ENCODE measurements at places on chromosomes 4 and X.
A peak's percentile ranks its signal among the peaks of the same experiment; 100 is the strongest.

DNA sequence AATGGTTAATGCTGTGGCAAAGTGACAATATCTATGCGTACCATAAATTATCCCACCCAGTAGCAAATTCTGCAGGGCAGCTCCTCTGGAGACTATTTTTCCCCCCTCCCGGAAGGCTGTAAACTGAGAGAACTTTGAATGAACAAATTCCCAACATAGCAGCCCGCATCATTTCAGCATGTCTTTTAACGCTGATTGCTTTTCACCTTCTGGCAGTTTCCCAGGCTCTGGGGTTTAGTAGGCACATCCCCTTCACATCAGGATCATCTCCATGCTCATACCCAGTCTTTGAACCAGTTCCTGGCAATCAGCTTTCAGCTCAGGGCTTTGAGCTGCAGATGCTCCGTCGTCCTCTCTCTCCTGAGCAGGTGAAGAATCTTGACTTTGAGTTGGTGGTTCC lies 26.6 kb upstream of the WDR1 start:
- DNase-seq = no peak

DNA sequence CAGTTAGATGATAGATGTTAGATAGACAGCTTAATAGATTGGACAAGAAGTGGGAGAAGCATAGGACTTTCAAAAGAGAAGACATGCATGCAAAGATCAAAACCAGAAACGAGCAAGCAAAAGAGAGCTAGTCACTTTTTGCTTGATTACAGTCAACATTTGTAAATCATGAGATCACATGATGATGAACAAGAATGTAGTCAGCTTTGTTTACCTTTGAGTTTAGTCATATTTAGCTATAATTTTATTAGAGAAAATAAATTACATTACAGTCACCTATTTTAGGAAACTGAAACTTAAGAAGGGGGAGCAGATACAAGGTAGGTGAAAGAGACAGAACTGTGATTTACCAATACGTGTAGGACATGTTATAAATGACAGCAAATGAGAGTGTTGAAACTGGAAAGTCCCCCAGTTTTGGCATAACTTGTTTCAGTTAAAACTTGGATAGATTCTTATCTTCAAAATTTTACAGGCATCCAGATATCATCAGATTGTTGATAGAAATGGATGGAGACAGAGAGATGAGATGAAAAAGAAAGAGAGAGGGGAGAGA lies 1083.1 kb upstream of the PCDH10 start:
- peak; percentile 55 for DNase-seq

- no peak for DNase-seq
These were observed 2.3 kb downstream of the LAGE3 start for GRCh38 chrX:154476821-154477220.

GRCh38 chrX:40326186-40326965 lies 228.6 kb upstream of the BCOR start:
- DNase-seq = no peak

- no peak for DNase-seq
These were observed 183.8 kb upstream of the NUDT10 start for GRCh38 chrX:51148848-51149247.

GRCh38 chr4:171814545-171814944 lies 1.3 kb downstream of the GALNTL6 start:
- DNase-seq = no peak

DNA sequence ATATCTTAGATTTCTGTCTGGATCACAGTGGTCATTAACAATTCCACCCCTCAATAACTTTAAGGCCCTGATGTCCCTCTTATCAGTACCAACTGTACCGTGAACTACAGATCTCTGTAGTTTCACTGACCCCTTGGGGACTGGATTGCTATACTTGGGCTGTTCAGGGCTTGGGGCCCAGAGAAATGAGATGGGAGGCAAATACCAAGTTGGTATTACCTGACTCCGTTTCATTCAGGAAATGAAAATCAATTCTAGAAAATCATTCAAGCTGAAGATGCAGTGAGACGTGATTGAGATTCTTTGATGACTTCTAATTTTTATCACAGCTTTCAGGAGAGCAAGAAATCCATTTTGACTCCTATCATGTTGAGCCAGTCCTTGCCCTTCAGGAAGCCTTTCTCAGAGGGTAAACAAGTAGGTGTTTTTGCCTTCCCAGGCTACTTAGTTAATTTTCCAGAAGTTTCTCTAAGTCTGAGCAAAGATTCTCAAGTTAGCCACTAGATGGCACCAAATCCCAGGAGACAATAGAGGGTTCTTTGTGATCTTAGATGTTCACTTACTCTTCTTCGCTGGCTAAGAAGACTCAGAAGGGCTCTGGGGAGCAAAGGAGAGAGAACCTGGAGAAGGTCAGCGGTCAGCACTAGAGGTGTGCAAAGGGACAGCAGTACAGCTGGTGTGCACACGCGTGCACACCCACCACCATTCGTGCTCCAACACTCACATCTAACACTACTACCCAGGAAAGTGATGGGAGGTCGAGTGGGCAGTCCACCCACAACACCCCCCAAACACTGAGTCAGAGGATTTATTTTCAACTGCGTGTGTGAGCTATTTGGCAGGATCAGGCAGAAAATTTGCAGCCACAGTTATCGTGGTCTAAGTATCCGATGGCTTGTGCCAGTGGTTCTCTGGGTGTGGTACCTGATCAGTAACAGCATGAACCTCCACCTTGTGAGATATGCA lies 7.4 kb downstream of the HNRNPH2 start:
- DNase-seq = peak; percentile 63

- no peak for DNase-seq
These were observed 19.5 kb upstream of the WDFY3 start for GRCh38 chr4:84985952-84986351.

DNA sequence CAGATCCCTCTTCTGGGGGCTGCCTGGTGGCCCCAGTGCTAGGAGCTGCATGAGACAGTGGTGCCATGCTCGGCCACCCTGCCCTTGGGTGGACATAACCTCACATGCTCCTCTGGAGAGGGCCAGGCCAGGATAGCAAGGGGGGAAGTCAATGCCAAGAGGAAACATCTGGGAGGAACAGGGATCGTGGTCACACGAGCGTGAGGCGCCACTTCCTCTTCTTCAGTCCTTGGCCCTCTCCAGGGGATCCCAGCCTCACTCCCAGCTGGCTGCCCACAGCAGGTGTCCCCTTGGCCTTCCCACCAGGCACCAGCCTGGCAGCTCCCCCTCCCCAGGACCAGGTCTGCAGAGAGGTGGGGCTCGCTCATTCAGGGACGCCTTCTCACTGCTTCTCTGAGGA lies 28.6 kb downstream of the TBC1D14 start:
- DNase-seq = no peak

GRCh38 chr4:140903522-140904475 lies 147.6 kb upstream of the TBC1D9 start:
- no peak for DNase-seq

GRCh38 chrX:2500091-2500802 lies 529 bp downstream of the DHRSX start:
- peak; percentile 79 for DNase-seq

GRCh38 chrX:4197971-4198370 lies 484.5 kb upstream of the PRKX start:
- DNase-seq = no peak

DNA sequence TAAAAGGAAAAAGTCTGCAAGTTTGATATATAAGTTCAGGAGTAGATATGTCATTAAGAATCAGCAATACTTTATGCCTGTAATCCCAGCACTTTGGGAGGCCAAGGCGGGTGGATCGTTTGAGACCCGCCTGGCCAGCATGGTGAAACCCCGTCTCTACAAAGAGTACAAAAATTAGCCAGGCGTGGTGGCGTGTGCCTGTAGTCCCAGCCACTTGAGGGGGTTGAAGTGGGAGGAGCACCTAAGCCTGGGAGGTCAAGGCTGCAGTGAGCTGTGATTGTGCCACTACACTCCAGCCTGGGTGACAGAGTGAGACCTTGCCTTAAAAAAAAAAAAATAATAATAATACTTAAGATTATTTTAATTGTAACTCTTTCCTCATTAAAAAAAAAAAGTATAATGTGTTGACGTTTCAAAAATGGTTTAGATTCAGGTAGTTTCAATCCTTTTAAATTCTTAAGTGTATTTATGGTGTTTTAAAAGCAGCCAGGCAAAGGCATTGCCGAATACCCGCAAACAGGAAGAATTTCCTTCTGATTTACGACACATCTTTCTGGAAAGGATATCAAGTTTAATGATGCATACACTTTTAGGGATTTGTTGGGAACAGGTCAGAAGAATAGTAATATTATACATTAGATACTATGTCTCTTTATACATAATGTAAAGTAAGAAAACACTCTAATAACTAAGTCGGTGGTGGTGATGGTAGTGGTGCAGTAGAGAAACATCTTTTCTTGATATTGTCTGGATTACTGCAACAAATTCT lies 80.9 kb downstream of the KDM6A start:
- DNase-seq = no peak

GRCh38 chr4:111879539-111879938 lies 265.7 kb upstream of the FAM241A start:
- no peak for DNase-seq

- DNase-seq = no peak
These were observed 763.5 kb upstream of the FRG1 start for GRCh38 chr4:189177130-189177529.

- no peak for DNase-seq
These were observed 59.7 kb downstream of the HADH start for GRCh38 chr4:108049406-108049805.

- no peak for DNase-seq
These were observed 1.9 kb downstream of the NEUROG2 start for GRCh38 chr4:112513971-112514646.

DNA sequence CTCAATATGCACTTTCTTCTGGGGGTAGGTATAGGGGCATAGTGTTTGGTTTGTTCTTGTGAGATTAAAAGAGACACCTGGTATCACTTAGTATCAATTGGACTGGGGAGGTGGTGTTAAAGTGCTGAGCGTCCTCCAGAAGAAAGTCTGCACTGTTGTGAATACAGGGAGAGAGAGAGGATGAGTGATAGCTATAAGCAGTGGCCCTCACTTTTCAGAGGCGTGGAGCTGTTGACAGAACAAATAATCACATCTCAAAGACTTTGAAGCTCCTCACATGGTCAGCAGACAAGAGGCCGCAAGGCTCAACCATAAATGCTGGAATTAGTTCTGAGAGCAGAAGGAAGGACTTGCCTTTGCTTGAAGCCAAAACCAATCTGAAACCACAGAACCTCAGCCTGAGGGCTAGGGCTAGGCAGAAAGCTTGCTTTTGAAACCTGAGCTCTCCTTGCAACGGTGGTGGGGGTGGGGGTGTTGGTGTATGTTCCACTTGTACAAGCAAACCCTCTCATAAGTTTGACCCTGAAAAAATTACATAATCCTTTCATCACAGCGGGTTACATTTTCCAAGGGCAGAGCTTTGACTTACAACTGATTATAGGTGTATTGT lies 123.2 kb upstream of the SCML1 start:
- DNase-seq = no peak

GRCh38 chrX:24298191-24298590 lies 15.7 kb downstream of the SUPT20HL2 start:
- no peak for DNase-seq

- no peak for DNase-seq
These were observed 99.7 kb downstream of the ATXN3L start for GRCh38 chrX:13219991-13220764.

DNA sequence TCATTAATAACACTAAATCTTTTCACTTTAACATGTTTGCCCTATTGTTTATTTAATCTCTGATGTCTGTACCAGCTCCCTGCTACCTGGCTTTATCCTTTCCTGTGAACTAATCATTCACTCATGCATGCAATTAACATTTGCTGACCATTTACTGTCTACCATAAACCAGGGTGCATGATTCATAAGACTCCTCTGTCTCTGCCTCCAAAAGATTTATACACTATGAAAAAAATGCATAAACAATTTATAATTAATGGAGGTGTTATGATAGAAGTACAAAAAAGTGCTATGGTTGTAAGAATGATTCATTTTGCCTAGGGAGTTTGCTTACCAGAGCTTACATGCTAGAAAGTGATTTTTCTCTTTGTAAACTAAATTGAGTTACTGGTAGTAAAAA lies 24.5 kb upstream of the CPEB2 start:
- no peak for DNase-seq

GRCh38 chrX:46713672-46714490 lies 45.0 kb downstream of the SLC9A7 start:
- no peak for DNase-seq

GRCh38 chrX:53438174-53438831 lies 4.1 kb upstream of the HSD17B10 start:
- DNase-seq = no peak

DNA sequence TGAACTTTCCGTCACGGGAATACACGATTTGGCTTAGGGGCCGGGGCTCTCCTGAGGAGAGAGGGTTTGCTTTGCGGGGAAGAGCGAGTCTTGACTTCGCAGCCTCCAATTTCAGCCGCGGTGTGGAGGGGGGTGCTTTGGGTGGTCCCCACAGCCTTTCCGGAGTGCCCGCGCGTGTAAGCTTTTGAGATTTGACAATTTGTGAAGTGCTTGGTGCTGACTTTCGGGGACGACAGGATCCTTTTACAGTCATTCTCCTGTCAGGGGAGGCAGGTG lies 355 bp downstream of the SCML1 start:
- no peak for DNase-seq

DNA sequence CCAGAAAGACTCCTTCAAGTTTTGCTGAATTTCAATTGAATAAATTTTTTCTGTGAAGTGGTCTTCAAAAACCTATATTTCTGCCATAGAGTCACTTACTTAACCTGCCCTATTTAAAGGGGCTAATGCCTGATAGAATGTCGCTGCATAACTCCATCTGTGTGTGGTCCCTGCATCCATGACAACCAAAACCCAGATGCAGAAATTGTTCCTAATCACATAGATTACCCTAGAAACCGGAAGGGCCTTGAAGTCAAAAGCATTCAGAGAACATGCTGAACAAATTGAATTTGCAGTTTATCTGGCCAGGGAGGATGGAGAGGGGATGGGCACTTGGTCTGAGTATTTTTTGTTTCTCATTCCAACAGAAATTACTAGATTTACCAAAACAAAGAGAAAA lies 1.5 kb upstream of the PARM1 start:
- DNase-seq = no peak

GRCh38 chr4:120007191-120007871 lies 59.3 kb downstream of the MAD2L1 start:
- DNase-seq = peak; percentile 15

GRCh38 chrX:151912221-151912620 lies 468 bp upstream of the MAGEA4 start:
- DNase-seq = no peak
